ENCODE measurements at places on chromosomes 6 and 20. TPM values are rescaled to one million over a fixed set of nuclear protein-coding genes. Genes with fewer than 3 reads are reported as not detected.

- DNase-seq = no peak
These were observed 1008.3 kb downstream of the KIF16B start for GRCh38 chr20:15564981-15565380.

DNA sequence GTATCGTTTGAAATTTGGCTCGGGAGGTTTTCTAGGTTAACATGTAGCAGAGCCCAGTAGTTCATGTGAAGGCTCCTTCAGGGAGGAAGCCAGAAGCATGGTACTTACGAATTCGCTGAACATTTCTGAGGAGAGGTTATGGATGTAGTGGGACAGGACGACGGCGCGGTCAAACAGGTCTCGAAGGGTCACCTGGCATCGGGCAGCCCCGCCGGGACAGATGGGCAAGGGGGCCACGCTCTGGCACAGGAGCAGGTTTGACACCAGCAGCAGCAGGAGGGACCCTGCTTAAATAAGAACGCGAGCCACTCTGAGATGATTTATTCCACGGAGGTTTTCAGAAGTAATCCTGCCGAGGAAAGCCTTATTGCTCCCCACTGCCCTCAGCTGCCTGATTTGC is 2.5 kb downstream of the PRL start:
- DNase-seq = no peak

Gene TULP1
- not detected for total RNA-seq

GRCh38 chr6:134934793-134935485 is 15.0 kb downstream of the ALDH8A1 start:
- peak; percentile 74 for DNase-seq

- peak; percentile 65 for DNase-seq
These were observed 62.9 kb downstream of the QRSL1 start for GRCh38 chr6:106692112-106692818.

DNA sequence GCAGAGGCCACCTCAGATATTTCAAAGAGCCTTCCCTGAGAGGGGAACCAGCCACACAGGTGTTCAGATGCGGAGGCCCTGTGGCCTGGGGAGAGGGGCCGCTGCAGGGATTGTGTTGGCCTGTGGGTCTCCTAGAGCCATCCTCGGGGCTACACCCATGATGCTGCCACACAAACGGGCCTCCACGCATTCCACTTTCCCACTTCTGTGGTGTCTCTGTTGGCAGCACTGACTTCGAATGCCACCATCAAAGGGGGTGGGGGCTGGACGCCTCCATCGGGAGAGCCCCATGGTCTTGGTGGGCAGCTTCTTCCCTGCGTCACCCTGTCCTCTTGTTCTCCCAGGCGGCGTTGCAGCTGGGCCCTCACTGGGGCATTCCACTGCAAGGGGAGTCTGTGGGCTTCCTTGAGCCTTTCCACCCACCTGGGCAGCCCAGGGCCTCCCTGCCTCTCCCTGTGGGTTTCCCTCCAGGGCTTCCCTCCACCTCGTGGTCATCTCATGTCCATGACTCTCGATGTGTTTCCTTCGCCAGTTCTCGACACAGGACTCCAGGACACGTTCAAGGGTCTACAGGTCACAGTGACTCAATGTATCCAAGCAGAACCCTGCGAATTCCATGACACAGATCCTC is 145.5 kb downstream of the ERMARD start:
- no peak for DNase-seq

DNA sequence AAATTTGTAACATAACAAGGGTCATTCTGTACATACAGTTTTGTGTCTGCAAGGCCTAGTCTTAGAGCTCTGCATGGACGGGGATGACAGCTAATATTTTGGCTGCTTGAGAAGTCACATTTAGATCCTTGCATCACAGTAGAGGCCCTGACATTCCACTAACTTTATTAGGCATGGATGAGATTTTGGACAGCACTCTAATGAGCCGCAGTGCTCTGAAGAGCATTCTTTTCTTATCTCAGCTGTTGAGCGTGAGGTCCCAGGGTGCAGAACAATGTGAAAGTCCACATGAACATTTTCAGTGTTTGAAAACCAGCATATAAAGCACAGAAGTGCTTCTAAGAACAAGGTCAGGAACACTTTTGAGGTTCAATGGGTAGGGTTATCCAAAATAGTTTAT is 58.9 kb downstream of the IPCEF1 start:
- DNase-seq = no peak

DNA sequence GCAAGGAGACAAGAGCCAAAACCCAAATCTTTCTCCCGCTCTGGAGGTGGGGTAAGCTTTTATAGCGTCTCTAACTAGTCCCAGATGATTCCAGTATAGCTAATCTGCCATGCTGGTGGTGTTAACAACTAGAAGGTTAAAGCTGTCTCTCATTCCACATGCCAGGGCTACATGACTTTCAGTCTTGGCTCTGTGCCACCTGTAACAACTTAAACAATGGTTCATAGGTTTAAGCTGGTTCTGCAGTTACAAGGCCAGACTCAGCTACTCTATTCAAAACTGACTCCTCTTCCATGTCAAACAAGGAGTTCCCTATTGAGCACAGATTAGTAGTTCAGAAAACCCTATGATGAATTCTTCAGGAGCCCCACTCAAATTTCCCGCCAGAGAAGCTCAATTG is 128.9 kb downstream of the ELOVL4 start:
- peak; percentile 31 for DNase-seq

DNA sequence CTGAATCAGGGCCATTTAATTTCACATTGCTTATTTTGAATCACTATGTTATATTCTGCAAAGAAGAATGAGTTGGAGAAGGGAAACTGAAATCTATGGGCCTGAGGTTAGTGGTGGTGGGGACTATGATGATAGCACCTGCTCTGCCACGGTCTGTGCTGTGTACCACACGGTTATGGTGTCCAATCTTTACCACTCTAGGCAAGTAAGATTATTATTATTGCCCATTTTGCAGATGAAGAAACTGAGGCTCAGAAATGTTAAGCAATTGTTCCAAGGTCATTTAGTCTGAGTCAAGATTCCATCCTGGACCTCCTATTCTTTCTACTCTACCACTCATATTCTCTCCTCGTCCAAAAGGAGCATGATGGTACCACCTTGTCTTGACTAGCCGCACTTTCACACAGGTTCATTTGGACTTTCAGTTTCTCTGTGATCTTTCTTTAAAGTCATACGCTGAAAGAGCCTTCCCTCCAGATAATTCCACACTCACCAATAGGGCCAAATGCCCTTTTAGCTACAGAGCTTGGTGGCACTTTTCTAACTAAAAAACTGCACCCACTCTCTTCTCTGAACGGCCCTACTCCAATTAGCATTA is 56.2 kb downstream of the GFOD1 start:
- no peak for DNase-seq

Gene TSPO2
- total RNA-seq = not detected

DNA sequence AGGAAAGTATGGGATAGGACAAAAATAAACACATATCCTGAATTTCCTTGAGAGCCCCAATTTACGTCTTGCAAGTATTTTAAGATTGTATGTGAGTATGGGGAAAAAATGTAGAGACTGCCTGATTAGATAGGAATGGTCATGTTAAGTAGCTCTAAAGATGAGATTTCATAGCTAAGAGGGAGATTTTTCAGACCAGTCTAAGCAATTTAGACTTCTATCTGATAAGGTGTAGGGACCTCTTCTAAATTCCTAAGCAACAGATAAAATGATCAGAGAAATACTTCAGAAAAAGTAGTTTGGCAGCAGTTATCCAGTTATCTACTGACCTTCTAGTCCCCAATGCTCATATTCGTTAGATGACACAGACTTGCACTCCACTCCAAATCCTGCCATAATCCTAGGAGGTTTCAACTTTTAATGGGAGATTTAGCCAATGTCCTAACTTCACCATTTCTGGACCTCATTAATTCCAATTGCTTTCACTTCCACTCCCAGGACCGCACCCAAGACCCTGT is 90.0 kb downstream of the FILIP1 start:
- DNase-seq = no peak

GRCh38 chr20:63911176-63911575 is 16.2 kb downstream of the DNAJC5 start:
- peak; percentile 93 for DNase-seq

Gene BPIFB1
- not detected for total RNA-seq

DNA sequence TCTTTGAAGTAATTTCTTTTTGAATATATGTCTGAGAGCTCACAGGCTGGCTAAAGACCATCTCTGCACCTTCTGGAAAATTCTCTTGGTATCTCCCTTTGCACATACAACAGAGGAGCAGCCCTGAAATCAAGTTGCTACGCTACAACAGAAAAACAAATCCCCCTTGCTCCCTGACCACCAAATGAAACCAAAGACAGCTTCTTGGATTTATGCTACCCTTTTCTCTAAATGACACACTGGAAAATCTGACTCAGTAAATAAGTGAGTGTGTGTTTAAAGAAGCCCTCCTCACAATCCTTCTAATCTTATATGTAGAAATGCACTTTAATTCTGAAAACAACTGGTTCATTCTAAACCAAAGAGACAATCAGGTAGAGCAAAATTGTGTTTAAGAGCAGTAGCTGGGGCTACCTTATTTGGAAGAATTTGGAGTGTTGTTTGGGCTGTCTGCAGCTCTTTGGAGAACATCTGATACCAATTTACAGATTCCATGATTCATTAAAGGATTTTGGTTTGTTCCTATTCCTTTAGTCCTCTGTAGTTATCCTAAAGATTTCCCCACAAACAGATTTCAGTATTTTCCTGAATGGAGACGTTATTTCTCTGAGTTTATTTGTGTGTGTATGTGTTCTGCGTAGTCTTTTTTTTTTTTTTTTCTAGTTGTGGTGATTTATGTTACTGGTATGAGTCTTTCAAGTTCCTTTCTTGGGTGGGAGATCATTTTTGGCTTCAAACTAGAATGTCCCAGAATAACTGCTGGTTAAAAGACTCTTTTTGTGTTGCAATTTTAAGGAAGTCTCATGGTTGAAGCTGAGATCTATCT is 36.4 kb upstream of the UTRN start:
- no peak for DNase-seq

GRCh38 chr20:12640251-12640650 is 368.5 kb upstream of the SPTLC3 start:
- DNase-seq = no peak

- no peak for DNase-seq
These were observed 740.5 kb downstream of the CBLN4 start for GRCh38 chr20:55264703-55265239.

DNA sequence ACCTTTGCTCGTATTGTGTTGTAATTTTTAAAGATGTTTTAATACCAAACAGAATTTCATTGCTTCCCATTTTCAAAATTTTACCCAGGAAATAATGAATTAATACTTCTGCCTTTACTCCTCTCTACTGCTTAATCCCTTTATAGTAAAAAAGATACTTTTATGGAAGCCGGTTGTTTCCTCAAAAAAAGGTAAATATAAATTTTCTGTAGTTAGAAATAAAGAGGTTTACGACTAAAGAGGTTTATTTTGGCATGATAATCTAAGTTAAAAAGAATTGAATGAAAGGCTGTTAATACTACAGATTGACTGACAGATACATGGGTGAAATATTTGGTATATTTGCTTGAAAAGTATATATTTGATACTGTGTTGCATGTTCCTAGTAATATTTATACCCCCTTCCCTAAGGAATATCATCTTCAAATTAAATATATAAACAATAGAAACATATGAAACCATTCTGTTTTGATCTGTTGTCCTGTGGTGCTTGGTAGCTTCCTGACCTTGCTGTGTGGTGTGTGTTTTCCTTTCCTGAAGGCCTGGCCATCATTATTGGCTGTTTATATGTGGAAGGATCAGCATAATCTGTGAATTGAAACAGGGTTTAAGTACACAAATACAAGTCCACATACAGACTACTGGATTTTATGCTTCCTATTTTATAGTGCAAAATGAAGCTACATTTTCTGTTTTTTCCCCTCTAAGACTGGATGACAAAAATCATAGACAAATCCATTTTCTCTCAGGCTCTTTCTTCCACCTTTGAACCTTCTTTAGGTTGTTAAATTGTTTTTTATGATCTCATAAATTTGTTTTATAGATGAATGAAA is 2.3 kb downstream of the LIN28B start:
- no peak for DNase-seq

DNA sequence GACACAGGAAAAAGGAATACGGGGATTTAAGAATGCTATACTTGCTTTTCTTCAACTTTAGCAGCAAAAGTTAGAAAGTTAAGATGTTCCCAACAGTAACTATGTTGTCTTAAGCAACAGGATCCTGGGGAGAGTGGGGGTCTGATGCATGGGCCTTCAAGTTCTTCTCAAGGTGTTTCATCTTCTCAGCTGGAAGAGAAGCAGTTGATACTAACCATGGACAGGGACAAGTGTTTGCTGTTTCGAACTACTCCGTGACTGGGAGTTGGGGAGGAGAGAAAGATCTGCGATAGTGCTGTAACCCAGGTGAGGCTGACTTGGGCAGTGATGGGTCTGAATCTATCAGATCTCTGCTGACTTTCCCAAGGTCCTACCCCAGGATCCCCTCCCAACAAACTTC is 1.0 kb downstream of the OOEP start:
- no peak for DNase-seq

GRCh38 chr6:45783716-45784115 is 231.9 kb downstream of the CLIC5 start:
- DNase-seq = peak; percentile 96

Gene LAMA2
- total RNA-seq = under 0.01 TPM

- DNase-seq = no peak
These were observed 360.6 kb upstream of the MAP3K7 start for GRCh38 chr6:90947184-90948064.

- DNase-seq = peak; percentile 29
These were observed 64.5 kb downstream of the PHACTR2 start for GRCh38 chr6:143742070-143742954.

DNA sequence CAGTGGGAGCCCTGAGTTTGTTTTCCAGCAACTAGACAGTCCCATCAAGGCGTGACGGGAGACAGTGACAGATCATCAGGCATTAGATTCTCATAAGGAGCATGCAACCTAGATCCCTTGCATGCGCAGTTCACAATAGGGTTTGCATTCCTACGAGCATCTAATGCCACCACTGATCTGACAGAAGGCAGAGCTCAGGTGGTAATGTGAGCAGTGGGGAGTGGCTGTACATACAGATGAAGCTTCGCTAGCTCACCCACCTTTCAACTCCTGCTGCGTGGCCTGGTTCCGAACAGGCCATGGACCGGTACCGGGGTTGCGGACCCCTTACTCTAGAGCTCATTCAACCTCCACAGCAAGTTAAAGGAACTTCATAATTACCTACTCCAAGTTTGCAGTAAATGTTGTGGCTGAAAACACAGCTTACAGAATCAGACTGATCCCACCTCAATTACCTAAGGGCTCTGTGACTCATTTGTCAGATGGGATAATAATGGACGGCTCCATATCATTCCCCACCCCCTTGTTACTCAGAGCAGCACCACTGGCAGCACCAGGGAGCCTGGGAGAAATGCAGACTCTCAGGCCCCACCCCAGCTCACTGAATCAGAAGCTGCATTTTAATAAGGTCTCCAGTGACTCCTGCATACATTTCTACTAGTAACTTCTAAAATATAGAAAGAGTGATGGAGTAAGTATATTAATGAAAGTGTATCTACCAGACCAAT is 15.7 kb downstream of the PXMP4 start:
- peak; percentile 72 for DNase-seq

GRCh38 chr20:51831866-51832265 is 29.5 kb upstream of the SALL4 start:
- no peak for DNase-seq

Measured in bronchial epithelial cell (primary cell).